NCI-H345 (cell line): ENCODE measurements at places on chromosomes 6 and 20.

DNA sequence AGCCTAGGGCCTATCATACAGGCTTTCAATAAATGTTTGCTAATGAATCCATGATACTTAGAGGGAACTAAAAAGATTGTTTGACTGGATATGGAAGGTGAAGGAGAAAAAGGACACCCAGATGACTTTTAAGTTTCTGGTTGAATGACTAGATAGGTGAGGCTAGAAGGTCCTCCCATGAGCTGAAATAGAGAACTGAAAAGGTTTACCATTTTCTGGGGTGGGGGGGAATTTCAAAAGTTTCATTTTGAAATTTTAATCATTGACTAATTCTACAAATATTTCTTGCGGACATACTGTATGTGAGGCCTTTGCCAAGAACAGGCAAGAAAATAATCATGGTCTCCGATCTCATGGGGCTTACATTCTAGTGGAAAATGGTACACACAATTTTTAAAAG, 17.9 kb upstream of the ZBTB2 start:
- no peak for DNase-seq

GRCh38 chr6:14502551-14502950, 385.0 kb downstream of the CD83 start:
- DNase-seq, result no peak

DNA sequence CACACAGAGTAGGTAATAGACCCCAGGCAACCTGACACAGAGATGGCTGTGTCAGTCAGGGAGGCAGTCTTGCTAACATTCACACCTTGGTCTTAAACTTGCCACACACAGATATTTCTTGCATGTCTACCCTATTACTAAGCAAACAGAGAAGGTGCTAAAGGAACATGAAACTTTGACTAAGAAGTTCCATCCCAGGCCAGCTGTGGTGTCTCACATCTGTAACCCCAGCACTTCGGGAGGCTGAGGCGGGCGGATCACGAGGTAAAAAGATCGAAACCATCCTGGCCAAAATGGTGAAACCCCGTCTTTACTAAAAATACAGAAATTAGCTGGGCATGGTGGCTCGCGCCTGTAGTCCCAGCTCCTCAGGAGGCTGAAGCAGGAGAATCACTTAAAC, 222.4 kb upstream of the JARID2 start:
- DNase-seq, result no peak

DNA sequence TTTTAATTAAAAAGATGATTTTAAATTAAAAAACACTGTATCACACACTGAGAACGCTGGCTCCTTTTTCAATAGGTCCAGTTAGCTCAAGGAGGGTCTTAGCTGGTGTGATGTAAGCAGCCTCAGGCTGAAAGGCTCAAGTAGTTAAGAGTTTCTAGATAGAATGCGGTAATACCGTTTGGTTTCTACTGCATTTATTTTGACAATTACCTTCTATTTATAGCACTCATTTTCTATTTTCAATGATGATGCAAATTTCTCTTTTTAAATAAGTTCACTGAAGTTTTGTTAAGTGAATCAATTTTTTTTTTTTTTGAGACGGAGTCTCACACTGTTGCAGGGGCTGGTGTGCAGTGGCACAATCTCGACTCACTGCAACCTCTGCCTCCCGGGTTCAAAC, 87.1 kb downstream of the PREX1 start:
- DNase-seq, result no peak

- no peak for DNase-seq
These were observed 73.9 kb downstream of the JPH2 start for GRCh38 chr20:44112889-44113617.

DNA sequence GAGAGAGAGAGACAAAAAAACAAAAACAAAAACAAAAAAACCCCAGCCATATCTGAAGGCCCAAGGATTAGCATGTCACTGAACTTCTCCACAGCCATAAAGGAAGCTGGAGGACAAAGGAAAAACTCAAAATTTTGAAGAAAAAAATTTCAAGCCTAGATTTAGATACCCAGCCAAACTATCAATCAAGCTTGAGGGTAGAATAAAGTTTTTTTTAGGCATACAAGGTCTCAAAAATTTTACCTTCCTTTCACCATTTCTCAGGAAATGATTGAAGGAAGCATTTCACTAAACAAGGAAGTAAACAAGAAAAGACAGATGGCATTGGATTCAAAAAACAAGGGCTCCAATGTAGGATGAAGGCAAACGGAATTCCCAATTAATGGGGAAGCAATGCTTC, 52.1 kb downstream of the KCNK5 start:
- no peak for DNase-seq

GRCh38 chr20:62453186-62453808, 22.5 kb downstream of the GATA5 start:
- DNase-seq, result no peak

DNA sequence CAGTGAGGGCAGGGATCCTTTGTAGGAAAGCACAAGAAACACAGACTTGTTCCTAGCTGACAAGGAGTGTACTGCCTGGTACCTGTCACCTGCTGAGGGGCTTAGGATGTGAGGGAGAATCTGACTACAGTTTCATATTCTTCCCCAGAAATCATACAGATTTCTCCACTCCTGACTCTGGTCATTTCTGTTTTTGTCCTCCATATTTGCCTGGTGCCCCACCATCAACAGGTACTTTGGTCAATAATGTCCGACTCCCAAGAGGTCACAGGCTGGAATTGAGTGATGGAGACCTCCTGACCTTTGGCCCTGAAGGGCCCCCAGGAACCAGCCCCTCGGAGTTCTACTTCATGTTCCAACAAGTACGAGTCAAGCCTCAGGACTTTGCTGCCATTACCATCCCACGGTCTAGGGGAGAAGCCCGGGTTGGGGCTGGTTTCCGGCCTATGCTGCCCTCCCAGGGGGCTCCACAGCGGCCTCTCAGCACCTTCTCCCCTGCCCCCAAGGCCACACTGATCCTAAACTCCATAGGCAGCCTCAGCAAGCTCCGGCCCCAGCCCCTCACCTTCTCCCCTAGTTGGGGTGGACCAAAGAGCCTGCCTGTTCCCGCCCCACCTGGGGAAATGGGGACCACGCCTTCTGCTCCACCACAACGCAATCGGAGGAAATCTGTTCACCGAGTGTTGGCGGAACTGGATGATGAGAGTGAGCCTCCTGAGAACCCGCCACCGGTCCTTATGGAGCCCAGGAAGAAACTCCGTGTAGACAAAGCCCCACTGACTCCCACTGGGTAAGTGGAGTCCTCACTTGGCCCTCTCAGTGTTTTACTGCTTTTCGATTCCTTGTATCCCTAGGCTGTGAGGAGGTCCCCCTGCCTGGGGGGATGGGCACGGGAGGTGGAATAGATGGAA, 3.1 kb downstream of the TCF19 start:
- DNase-seq, result no peak

DNA sequence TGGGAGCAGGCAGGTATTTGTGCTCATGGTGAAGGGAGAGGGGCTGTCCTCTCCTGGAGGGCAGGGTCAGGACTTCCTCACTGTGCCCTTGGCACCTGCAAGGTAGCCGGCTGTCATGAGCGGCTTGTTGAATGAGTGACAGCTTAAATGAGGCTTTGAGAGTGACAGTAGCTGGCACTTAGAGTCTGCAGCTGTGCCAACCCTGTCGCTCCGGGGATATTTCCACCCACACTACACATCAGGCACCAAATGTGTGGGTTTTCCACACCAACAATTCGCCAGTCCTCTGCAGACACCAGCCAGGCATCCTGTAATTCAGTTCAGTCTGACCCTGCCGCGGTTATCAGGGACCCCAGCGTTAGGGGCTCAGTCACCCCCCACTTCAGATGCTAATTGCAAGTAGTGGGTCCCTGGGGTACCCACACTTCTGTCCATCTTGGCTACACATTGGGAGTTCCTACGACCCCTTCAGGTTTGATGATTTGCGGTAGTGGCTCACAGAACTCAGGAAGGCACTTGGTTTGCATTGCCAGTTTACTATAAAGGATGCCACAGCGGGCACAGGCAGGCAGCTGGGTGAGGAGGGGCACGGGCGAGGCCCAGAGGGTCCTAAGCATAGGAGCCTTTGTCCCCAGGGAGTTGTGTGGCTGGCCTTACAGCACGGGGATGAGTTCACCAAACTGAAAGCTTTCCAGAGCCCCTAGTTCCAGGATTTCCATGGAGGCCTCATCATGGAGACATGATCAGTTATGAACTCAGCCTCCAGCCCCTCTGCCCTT, 9.1 kb downstream of the MTG2 start:
- peak; percentile 38 for DNase-seq

DNA sequence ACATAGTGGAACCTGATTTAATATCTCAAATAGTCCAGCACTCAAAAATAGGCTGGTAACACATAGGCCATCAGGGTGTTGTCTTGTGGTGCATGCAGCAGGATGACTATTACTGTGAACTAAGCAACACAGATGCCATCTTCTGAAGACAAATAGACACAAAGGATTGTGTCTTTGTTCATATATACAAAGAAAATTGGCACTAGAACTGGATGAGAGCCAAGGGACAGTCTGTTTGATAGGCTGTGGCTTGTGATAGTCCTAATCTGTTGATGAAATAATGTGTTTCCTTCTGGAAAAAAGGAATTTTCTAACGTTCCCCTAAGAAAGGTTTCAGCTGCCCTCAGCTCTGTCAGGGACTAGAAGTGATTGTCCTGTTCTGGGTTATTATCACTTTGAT, 129.8 kb downstream of the TPBG start:
- peak; percentile 33 for DNase-seq
